ENCODE measurements at places on chromosomes 13 and 19. TPM values are rescaled to one million over a fixed set of nuclear protein-coding genes. Genes with fewer than 3 reads are reported as not detected.
A peak's percentile ranks its signal among the peaks of the same experiment; 100 is the strongest.

The KLK11 gene
- not detected for total RNA-seq

The KLK4 gene
- total RNA-seq, result 0.84 TPM

The SBNO2 gene
- 66.4 TPM for total RNA-seq

The IFT88 gene
- 13.1 TPM for total RNA-seq

The TMEM238 gene
- 21.0 TPM for total RNA-seq

The SMAD9 gene
- 4.3 TPM for total RNA-seq

GRCh38 chr13:77737583-77738200, 40.2 kb downstream of the SLAIN1 start:
- H3K36me3 ChIP-seq, result no peaks in the 10 kb centered on the region
- H3K4me3 ChIP-seq, result no peak overlapping the region
- H3K4me1 ChIP-seq, result no peaks in the 10 kb centered on the region
- no peak overlapping the region for H3K27ac ChIP-seq
- H3K27me3 ChIP-seq, result 0 out of 2 replicates have a peak, but pooled peaks cover 6% of the 10 kb centered on the region

DNA sequence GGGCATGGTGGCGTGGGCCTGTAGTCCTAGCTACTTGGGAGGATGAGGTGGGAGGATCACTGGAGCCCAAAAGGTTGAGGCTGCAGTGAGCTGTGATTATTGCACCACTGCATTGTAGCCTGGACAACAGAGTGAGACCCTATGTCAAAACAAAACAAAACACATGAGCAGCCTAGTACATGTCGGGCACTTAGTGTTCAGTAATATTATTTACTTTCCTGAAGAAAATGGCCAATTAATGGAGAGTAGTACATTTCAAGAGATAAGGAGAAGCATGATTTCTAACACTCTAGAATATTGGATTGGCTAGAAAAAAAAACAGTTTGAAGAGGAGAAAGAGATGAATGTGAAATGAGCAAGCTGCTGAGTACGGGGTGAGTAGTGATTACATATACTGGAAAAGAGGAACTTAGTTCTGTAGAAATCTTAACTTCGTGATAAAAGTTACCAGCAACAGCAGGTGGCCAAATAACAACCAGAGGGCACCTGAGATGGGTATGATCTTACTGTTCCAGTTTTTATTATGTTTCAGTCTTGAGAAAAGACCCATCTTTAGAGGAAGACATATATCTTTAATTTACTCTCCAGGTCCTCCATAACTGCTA, 36.2 kb downstream of the SPATA13 start:
- H3K27ac ChIP-seq, result no peak overlapping the region
- no peaks in the 10 kb centered on the region for H3K4me1 ChIP-seq

GRCh38 chr13:46554951-46555350, 2.0 kb downstream of the LRCH1 start:
- peak overlapping the region; percentile 76 for H3K27ac ChIP-seq
- peak overlapping the region; percentile 88 for H3K4me3 ChIP-seq
- no peaks in the 10 kb centered on the region for H3K36me3 ChIP-seq

- no peak for DNase-seq
- no peak overlapping the region for H3K27ac ChIP-seq
- H3K27me3 ChIP-seq, result no peaks in the 10 kb centered on the region
- H3K4me1 ChIP-seq, result no peaks in the 10 kb centered on the region
These were observed 334.8 kb downstream of the PCDH9 start for GRCh38 chr13:66895320-66895719.

DNA sequence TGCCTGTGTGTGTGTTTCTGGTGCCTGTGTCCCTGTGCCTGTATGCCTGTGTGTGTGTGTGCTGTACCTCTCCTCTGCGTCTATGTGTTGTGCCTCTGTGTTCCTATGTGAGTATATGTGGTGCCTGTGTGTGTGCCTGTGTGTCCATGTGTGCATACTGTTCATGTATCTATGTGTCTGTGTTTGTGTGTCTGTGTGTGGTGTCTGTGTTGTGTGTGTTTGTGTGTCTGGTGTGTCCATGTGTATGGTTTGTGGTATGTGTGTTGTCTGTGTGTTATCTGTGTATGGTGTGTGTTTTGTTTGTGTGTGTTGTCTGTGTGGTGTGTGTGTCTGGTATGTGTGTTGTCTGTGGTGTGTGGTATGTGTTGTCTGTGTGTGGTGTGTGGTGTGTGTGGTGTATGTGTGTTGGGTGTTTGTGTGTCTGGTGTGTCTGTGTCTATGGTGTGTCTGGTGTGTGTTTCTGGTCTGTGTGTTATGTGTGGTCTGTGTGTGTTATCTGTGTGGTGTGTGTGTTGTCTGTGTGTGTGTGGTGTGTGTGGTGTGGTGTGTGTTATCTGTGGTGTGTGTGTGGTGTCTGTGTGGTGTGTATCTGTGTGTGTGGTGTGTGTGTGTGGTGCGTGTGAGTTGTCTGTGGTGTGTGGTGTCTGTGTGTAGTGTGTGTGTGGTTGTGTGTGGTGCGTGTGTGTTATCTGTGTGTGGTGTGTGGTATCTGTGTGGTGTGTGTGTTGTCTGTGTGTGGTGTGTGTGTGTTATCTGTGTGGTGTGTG, 20.4 kb downstream of the HDGFL2 start:
- no peaks in the 10 kb centered on the region for H3K27me3 ChIP-seq
- peaks cover 6% of the 10 kb centered on the region for H3K36me3 ChIP-seq
- no peak overlapping the region for H3K4me3 ChIP-seq
- peak overlapping the region; percentile 19 for H3K27ac ChIP-seq
- no peak for DNase-seq
- no peaks in the 10 kb centered on the region for H3K4me1 ChIP-seq

DNA sequence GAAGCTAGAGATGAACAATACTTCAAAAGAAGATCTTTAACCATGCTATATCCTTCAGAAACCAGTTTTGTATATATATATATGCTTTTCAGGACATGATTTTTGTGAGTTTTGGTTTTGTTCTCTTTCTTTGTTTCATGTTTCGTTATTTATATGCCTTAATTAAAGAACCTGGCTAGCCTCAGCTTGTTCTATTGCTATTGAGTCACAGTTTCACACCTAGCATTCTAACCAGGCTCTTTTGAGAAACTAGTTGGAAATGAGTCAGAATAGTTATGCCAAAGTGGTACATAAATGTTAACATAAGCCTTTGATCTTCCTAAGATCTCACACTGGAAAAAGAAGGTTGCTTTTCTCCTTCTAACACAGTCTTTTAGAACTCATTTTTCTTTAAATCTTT, 1925.2 kb downstream of the OLFM4 start:
- H3K27ac ChIP-seq, result no peak overlapping the region
- H3K27me3 ChIP-seq, result no peaks in the 10 kb centered on the region
- H3K4me1 ChIP-seq, result no peaks in the 10 kb centered on the region
- no peak overlapping the region for H3K4me3 ChIP-seq
- H3K36me3 ChIP-seq, result no peaks in the 10 kb centered on the region

DNA sequence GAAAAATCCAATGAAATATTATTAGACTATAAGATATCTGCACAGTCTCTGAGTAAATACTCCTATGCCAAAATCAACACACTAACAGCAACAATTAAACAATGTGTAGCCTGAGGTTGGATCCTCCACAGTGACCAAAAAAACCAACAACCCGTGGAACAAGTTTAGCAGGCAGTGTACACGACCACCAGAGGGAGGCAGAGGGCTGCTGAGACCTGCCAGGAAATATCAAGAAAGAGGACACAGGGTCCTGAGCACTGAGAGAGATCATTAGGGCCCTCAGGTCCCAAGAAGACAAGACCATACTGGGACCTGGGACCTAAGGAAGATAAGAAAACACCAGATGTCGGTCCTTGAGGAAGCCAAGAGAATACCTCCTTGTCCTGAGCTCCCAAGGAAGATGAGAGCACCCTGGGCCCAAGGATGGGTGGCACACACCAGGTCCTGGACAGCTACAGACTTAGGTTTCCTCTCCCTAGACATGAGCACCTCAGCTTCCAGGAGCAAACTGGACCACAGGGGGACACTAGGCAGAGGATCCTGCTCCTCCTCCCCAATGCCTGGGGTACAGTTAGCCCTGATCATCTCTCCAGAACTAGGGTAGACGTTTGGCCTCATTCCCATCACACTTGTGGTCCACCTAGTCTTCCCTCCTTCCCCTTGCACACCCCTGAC, 822 bp upstream of the ZNF274 start:
- no peaks in the 10 kb centered on the region for H3K36me3 ChIP-seq
- H3K27me3 ChIP-seq, result no peaks in the 10 kb centered on the region
- H3K27ac ChIP-seq, result peak overlapping the region; percentile 94
- H3K4me1 ChIP-seq, result peaks cover 8% of the 10 kb centered on the region
- peak overlapping the region; percentile 37 for H3K4me3 ChIP-seq

DNA sequence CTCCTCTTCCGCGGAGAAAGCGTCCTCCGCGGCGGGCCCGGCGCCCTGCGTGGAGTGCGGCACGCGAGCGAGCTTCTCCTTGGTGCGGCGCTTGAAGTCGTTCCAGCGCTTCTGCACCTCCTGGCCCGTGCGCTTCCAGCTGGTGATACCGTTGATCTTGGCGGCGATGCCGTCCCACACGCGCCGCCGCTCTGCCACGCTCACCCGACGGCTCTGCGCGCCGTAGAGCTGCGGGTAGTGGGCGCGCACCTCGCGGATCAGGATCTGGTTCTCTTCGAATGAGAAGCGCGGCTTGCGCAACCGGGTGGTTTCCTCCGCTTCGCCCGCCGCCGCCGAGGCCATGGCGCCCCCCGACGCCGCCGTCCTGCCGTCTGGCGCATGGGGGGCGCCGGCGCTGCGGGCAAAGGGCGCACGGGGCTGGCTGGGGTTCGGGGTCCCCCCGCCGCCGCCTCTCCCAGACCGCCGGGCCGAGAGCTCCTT, 941 bp downstream of the MYPOP start:
- DNase-seq, result no peak
- H3K4me3 ChIP-seq, result peak overlapping the region; percentile 86
- no peaks in the 10 kb centered on the region for H3K27me3 ChIP-seq
- no peaks in the 10 kb centered on the region for H3K36me3 ChIP-seq

DNA sequence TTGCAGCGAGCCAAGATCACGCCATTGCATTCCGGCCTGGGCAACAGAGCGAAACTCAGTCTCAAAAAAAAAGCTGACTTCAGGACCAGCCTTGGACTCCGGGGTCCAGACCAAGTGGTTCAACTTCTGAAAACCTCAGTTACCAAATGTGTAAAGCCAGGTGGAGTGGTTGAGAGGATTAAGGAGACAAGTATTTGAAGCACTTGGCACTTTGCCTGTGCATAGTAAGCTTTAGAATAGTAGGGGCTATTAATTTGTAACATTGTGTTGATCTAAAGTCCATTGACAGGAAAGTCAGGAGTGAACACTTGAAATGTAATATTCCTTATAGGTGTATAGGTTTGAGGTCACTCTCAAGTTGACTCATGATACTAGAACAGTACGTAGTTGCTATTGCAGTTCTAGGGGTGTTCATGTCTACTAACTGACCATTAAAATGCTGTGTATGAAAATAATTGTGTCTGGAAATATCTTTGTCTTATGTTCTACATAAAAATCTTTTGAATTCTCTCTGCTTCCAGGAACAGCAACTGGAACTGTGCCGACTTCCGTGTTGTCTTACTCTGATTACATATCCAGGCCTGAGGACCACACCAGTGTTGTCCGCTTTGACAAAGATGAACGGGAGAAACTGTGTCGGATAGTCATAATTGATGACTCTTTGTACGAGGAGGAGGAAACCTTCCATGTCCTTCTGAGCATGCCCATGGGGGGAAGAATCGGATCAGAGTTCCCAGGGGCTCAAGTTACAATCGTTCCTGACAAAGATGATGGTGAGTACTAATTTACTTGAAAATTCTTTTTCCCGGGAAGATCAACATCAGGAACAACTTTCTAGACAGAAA, 97.4 kb downstream of the FREM2 start:
- H3K36me3 ChIP-seq, result no peaks in the 10 kb centered on the region
- no peaks in the 10 kb centered on the region for H3K4me1 ChIP-seq
- no peak overlapping the region for H3K4me3 ChIP-seq
- H3K27ac ChIP-seq, result no peak overlapping the region
- DNase-seq, result no peak
- H3K27me3 ChIP-seq, result no peaks in the 10 kb centered on the region

DNA sequence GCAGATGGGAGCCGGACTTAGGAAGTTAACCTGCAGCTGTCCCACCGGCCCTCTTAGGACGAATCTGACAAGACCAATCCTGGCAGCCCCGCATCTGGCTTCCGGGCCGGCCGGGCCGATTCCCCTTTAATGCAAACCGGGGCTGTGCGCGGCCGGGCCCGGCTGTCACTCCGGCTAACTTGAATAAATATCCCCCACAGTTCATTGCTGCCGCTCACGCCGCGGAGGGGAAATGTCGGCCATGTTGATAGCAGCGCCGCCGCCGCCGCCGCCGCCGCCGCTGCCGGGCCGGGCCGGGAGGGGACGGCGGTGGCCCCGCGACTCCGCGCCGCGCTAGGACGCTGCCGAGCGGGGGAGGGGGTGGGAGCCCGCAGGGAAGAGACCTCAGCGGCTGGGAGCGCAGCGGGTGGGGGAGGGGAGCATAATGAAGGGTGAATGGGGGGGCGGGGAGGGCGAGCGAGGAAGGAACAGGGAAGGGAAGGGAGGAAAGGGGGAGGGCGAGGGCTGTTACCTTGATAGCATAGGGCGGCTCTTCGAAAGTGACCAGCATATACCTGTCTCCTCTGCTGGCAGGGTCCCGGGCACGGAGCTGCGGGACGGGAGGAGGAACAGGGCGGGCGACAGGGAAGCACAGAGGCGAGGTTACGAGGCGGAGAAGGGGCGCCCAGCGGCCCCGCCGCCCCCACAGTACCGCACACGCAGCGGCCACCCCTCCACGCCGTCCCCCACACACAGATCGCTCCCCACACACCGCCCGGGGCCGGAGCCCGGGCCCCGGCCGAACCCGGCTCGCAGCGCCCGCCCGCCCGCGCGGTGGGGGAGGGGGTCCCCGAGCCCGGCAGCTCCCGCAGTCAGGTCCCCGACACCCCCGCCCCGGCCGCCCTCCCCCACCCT, 1.1 kb downstream of the INTS6 start:
- peak; percentile 36 for DNase-seq
- no peaks in the 10 kb centered on the region for H3K27me3 ChIP-seq
- H3K4me3 ChIP-seq, result peak overlapping the region; percentile 82
- H3K36me3 ChIP-seq, result peaks cover 34% of the 10 kb centered on the region

DNA sequence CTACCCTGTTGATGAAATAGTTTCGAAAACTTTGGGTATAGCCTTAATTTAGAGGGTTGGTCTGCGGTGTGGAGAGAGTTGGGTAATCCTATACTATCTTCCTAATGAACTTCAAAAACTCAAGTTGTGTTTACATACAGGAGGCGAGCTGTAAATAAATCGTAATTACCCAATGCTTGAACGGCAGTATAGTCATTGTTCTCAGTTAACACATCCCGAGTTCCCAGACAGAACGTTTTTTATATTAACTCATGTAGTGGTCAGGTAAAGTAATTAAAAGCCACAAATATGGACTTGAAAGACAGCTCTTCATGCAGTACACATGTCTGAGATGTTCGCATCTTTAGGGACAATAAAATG, 1.5 kb downstream of the PDS5B start:
- no peaks in the 10 kb centered on the region for H3K36me3 ChIP-seq
- H3K4me3 ChIP-seq, result peak overlapping the region; percentile 85
- DNase-seq, result no peak
- peaks cover 18% of the 10 kb centered on the region for H3K4me1 ChIP-seq
- peak overlapping the region; percentile 79 for H3K27ac ChIP-seq

- H3K36me3 ChIP-seq, result no peaks in the 10 kb centered on the region
- DNase-seq, result no peak
- no peak overlapping the region for H3K4me3 ChIP-seq
These were observed 1187.0 kb upstream of the SLC10A2 start for GRCh38 chr13:104253063-104253680.

Data from HCT116 (cell line).